ENCODE measurements at places on chromosomes 5 and 9. TPM values are rescaled to one million over a fixed set of nuclear protein-coding genes. Genes with fewer than 3 reads are reported as not detected.
A peak's percentile ranks its signal among the peaks of the same experiment; 100 is the strongest.

GRCh38 chr9:18658804-18659705 lies 185.1 kb downstream of the ADAMTSL1 start:
- ATAC-seq = no peak

DNA sequence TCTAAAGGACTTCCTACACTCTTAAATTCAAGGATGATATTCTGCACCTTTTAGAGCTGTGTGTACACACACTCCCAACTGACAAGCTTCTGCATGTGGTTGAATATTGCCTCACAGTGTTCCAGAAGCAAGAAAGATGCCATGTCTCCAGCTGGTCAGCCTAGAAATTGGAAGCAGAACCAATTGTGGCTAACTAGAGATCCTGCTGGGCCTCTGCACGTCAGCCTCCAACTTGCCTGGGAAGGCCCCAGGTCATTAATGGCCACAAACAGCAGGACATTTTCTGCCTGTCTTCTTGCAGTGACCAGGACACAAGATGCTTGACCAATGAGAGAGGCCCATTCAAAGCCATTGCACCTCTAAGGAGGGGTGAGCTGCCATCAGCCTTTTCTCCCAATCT lies 571.9 kb upstream of the BRINP1 start:
- ATAC-seq = no peak

Gene KLF4
- total RNA-seq = 113 TPM

GRCh38 chr5:59661954-59662615 lies 231.4 kb downstream of the PDE4D start:
- peak; percentile 38 for ATAC-seq

Measured in esophagus mucosa (tissue), 1 donor.